ENCODE measurements at places on chromosomes 6 and 20.
A peak's percentile ranks its signal among the peaks of the same experiment; 100 is the strongest.

GRCh38 chr6:119200512-119201175, 122.2 kb upstream of the FAM184A start:
- no peak for DNase-seq

DNA sequence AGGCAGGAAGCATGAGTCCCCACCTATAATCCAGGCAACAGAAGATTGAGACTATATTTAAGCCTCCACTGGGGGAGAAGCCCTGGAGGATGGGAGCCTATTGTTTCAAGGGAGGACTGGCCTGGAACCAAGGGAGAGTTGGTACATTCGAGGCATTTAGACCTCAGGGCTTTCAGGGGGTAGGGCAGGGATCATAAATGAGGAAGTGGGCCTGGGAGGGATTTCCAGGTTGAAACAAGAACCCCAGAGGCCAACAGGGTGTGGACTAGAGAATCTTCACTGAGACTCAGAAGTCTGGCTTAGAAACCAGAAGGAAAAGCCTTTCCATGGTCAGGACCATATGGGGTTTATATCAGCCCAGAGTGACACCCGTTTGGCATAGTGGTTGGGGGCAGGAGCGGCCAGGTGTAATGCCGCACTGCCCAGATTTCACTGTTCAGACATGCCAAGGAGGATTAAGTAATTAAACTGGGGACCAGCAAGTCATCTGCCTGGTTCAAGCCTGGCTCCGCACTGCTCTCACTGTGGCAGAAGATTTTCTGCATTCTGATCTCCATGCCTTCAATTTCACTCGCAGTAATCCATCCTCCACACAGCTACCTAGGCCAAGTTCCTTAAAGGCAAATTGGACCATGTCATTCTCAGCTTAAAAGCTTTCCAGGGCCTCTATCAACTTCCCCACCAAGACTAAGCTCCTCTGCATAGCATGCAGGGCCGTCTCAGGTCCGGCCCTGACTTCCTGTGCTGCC, 17.8 kb downstream of the LRFN2 start:
- no peak for DNase-seq

GRCh38 chr20:62227591-62227976, 7.5 kb upstream of the HRH3 start:
- DNase-seq: no peak

DNA sequence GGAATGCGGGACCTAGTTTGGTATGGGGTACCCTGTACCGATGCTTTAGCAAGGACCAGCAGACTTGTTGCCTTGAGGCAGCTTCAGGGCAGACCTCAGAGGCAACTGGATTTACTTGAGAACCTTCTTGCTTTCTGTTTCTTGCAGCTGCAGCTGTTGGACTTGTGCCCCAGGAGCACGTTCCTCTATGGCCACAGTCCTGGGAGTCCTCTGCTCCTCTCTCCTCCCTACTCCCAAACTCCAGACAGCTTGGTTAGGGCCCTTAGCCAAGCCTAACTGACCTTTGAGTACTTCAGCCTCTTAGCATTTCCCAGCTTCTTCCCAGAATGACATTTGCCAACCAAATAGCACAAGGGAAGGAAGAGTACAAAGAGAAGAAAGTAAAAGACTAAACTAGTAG, 34.7 kb downstream of the GHRH start:
- DNase-seq: no peak

DNA sequence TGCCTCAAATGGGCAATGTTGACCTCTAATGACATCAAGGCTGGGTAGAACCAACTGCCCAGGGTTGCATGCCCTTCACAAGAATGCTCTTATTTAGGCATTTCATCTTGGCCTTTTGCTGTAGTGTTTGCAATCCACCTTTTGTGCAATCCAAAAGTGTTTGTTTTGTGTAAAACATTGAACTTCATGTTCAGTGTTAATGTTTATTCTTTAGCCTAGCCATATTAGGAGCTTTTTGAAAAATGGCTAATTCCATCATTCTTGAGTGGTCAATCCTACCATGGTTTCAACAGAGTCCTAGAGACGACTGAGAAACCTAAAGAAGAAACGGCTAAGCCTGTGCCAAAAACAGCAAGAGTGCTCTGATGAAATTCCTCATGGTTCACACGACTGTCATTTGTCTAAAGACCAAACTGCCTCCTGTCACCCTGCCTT, 279.6 kb upstream of the PRDM1 start:
- no peak for DNase-seq

DNA sequence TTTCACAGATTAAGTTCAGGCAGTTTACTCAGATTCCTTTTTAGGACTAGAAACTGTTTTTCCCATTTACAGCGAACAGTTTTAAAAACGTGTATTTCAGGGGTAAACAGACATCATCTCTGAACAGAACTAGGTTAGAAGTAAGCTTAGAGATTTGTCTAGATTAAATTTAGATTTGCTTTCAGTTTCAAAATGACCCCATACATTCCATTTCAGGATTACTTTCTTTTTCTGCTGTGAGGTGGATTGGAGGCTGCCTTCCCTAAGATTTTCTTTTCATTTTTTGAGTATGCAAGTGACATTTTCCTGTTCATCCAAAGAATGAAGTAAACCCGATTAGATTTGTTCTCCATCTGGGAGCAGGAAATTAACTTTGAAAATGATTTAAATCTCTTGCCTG, 747.2 kb downstream of the KHDRBS2 start:
- DNase-seq: no peak

GRCh38 chr6:149168968-149169367, 148.5 kb upstream of the TAB2 start:
- DNase-seq: no peak

GRCh38 chr6:114998492-114998891, 655.7 kb upstream of the HS3ST5 start:
- DNase-seq: no peak

DNA sequence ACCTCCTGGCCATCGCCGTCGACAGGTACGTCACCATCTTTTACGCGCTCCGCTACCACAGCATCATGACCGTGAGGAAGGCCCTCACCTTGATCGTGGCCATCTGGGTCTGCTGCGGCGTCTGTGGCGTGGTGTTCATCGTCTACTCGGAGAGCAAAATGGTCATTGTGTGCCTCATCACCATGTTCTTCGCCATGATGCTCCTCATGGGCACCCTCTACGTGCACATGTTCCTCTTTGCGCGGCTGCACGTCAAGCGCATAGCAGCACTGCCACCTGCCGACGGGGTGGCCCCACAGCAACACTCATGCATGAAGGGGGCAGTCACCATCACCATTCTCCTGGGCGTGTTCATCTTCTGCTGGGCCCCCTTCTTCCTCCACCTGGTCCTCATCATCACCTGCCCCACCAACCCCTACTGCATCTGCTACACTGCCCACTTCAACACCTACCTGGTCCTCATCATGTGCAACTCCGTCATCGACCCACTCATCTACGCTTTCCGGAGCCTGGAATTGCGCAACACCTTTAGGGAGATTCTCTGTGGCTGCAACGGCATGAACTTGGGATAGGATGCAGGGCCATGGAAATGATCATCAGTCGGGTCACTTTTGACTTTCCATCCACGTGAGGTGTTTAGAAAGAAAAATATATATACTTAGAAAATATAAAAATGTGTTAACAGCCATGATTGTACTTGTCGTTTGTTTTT, 868 bp downstream of the MC3R start:
- peak; percentile 17 for DNase-seq

- DNase-seq: no peak
Measured at GRCh38 chr20:20573797-20574196, 138.6 kb downstream of the RALGAPA2 start.

GRCh38 chr20:2697768-2698167, 5.2 kb downstream of the EBF4 start:
- DNase-seq: no peak

- DNase-seq: no peak
Measured at GRCh38 chr6:11869672-11870340, 91.2 kb upstream of the ADTRP start.

GRCh38 chr20:31740208-31740607, 1.1 kb downstream of the TPX2 start:
- no peak for DNase-seq

DNA sequence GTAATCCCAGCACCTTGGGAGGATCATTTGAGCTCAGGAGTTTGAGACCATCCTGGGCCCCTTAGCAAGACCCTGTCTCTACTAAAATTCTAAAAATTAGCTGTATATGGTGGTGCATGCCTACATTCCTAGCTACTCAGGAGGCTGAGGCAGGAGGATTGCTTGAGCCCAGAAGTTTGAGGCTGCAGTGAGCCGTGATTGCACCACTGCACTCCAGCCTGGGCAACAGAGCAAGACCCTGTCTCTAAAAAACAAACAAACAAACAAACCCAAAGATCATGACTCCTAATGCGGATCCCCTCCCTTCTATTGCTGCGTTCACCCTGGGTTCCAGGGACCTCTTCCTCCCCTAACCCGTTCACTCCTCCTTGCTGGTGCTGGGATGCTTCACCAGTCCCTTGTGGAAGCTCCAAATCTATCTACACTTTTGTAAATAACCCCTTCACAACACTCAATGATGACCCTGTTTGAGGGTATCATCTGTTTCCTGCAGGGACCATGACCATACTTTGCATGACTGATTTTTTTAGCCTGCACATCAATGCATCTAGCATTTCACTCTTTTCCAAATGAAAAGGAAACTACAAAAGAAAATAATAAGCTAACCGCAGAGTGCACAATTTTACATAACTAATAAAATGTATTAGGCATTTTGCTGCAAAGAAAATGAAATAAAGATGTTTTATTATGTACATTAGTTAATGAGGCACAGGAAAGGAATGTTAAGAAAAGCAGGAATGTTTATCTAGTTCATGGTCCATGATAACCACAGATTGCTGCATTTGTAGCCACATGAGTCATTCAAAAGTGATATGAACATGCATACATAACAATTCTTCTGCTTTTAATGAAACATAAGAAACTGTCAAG, 30.5 kb upstream of the IPCEF1 start:
- DNase-seq: no peak

DNA sequence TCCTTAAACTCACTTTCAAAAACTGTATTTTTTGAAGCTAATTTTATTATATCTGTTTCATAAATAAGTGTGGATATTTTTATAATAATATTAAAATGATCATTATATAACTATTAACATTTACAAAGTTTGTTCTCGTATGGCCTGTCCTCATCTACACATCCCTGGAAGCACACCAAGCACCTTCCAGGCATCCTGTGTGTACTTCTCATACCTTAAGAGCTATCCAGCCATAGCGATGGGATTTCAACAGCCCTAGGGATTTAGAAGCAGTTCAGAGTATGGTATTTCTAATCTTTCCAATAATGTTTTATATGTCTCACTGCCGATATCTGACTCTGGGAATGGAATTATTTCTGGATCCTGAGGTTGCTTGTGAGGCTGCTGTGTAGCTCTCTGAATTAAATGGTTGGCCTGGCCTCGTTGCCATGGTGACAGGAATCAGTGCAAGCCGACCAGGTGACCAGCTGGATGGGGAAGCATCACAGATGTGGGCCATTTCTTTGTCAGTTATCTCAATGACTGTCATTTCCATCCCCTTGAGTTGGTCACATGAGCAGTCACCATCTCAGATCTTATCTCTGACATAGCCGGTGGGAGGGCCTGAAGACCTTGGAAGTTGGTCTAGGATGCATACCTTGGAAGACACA, 265.2 kb upstream of the RIN2 start:
- DNase-seq: no peak

GRCh38 chr6:49326347-49326746, 136.7 kb downstream of the MMUT start:
- no peak for DNase-seq

- DNase-seq: no peak
Measured at GRCh38 chr6:167548451-167548850, 223.6 kb downstream of the TTLL2 start.

DNA sequence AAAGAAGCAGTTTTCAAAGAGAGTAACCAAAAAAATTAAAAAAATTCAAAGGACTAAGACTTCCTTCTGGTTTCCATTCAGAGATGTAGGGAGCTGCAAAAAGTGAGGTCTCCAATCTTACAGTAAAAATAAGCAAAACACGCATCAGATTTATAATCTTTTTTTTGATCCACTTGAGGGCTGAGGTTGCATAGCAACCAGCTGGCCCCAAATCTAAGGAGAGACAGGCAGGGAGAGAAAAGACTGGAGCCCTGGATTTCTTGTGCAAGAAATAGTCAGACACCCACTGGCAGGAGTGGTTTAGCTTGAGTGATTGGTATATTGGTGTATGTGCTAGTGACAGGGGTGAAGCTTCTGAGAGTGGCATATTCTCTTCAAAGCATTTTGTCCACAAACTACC, 135.9 kb upstream of the FUT9 start:
- DNase-seq: no peak

DNA sequence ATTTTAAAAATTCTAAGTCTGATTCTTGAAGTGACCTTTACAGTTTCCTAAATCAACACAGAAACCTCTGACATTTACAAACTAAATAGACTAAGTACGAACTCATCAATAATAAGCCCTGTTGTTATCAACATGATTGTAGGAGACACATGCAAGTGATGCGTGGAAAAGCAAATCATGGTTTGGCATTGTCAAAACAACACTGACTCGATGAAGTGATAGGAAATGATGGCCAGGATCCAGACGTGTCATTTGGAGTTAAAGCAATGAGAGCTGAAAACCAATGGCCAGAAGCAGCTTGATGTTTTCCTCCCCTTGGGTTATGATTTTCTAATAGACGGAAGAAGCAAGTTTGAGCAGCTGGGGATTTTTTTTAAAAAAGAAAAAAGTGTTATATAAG, 117.4 kb upstream of the FAM184A start:
- DNase-seq: no peak

DNA sequence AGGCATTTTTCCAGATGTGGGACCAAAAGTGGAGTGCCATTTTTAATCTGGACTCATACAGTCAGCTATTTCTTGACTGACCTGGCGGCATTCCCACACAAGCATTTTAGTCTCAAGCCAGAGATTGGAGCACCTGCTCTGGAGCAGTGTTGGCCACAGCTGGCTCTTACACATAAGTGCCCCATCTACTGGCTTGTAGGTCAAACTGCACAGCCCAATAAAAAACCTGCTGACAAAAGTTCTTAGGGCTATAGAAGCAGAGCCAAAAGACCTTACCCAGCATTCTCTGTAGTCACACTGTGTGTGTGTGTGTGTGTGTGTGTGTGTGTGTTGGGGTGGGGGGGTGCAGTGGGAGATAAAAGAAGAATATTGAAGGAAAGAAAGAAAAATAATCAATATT, 38.6 kb upstream of the SENP6 start:
- no peak for DNase-seq

- no peak for DNase-seq
Measured at GRCh38 chr6:144231721-144232120, 53.4 kb upstream of the UTRN start.

- DNase-seq: no peak
Measured at GRCh38 chr20:45044601-45045000, 56.3 kb downstream of the KCNS1 start.

DNA sequence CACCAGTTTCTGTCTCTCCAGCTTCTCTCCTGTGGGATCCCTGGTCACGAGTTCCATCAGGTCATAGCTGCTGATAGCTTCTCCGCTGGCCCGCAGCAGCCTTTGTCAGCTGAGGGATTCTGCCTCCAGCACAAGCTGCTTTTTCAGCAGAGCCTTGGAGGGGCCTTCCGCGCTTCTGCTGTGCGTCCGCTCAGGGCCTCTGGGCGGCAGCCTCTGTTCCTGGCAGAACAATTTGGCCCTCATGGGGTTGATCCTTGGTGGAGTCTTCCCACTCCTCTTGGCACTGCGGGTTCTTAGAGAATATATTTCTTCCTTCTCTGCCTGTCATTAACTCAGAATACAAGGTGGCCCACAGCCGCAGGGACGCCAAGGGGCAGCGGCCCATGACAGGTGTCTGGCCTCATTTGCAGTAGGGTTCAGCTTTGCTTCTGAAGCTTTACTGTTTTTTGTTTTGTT, 158.8 kb downstream of the DTNBP1 start:
- no peak for DNase-seq

- no peak for DNase-seq
Measured at GRCh38 chr6:150788089-150788488, 77.4 kb upstream of the MTHFD1L start.

GRCh38 chr20:40280616-40281015, 408.4 kb downstream of the MAFB start:
- DNase-seq: no peak
